ENCODE measurements at places on chromosomes 1 and 21.

DNA sequence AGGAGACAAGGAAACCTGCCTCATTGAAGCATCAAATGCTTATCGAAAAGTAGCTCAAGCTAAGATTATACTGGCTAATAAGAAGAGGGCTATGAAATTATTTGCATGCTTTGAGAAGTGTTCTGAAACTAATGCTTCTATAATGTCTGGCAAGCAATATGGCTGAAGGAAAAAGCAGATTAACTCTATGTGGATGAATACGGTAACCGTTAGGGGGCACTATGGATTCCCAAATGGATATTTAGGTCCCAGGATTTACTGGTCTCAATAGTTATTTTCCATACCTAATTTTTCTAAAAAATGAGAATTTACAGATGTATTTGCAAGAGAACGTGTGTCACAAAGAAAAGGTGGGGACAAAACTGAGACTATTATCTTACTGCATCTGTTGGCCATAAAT lies 34.6 kb upstream of the RRP15 start:
- no peak for DNase-seq

GRCh38 chr21:18588001-18588662 lies 184.5 kb upstream of the TMPRSS15 start:
- no peak for DNase-seq

DNA sequence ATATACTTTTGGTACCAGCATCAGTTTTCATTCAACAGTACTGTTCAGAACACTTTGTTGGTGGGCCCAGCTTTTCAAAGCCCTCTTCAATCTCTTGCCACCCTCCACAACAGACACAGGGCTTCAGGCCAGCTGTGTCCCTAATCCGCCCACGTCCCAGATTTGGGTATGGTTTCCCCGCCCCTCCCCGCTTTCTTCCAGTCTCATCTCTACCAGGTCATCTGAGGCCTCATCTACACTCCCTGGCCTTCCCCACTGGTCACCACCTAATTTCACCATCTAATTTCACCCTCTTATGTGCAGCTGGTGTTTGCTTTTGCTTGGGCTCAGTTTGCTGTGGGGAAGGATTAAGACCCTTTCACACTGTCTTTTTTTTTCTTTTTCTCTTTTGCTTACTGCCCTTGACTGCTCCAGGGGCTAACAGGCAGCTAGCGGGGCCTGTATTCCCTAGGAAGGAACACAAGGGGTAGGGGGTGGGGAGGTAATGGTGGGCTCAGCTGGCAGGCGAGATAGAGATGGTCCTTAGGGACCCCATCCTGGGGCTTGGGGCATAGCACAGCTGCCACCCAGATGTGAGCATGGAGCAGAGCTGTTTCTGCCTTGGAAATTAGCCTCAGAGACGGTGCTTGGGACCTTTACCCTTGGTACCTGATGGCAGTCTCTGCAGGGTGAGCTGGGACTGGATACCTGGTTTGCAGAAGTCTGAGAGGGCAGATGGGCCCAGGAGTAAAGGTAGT lies 3.8 kb upstream of the EPB41 start:
- no peak for DNase-seq

GRCh38 chr1:54227891-54228310 lies 27.9 kb downstream of the MRPL37 start:
- DNase-seq, result no peak

DNA sequence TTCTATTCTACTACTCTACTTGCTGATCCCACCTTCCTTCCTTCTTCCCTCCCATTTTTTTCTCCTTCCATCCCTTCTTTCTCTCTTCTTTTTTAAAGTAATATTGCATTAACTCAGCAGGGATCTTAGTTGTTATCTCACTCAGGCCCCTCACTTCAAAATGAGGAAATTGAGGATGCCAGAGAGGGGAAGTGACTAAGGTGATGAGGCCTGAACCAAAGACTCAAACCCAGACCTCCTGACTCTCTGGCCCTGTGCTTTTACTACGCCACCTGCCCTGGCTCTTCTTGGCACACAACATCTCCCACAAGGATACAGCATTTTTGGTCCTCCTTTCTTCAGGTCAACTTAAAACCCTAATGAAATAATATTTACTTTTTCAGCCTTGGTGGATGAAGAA lies 151.7 kb upstream of the ZNF648 start:
- no peak for DNase-seq

GRCh38 chr21:37431243-37431642 lies 64.7 kb downstream of the DYRK1A start:
- no peak for DNase-seq

DNA sequence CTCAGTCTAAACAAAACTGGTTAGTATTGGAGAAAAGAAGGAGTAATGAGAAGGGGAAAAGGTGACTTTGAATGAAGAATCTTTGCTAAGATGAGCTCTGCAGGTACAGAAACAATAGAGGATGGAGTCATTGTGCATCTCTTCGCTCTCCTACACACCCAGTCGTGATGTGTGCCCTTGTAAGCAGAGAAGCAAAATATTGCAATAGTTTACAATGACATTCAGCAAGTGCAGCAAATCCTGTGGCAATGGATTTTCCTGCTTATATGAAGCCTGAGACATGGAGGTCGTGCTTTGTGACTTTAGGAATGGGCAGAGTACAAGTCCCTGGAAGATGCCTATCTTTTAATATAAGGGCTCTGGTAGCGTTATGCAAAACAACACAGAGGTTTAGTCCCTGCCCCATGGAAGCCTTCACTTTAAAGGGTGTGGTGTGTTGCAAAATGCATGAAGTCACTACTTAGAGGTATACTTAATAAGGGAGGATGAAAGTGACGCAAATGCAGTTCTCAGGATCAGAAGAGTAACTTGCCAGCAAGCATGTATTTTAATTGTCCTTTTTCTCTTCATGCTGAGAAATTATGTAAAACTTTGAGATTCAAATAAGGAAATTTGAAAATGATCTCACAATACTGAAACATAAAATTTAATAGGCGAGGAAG lies 88.0 kb upstream of the IVNS1ABP start:
- no peak for DNase-seq

GRCh38 chr1:234879147-234880080 lies 249.2 kb downstream of the TOMM20 start:
- no peak for DNase-seq

DNA sequence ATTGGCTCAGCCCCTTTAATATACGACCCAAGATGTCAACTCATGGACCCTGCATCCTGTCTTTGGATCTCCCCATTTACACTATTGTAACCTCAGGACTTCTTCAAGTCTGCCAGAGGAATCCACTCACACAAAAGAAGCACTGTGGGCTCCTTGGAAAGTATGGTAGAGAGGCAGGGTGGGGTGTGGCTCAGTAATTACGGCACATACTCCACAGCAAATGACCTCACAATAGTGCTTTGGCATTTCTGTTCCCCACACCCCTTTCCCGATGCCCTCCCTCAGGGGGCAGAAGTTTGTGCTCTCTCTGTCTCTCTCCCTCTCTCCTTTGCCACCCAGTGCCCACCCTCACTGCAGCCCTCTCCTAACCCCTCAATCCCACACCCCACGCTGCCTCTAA lies 27.8 kb upstream of the IFNAR2 start:
- DNase-seq, result no peak

- DNase-seq, result no peak
Observed at GRCh38 chr1:183636783-183637182, 1.2 kb upstream of the ARPC5 start.

DNA sequence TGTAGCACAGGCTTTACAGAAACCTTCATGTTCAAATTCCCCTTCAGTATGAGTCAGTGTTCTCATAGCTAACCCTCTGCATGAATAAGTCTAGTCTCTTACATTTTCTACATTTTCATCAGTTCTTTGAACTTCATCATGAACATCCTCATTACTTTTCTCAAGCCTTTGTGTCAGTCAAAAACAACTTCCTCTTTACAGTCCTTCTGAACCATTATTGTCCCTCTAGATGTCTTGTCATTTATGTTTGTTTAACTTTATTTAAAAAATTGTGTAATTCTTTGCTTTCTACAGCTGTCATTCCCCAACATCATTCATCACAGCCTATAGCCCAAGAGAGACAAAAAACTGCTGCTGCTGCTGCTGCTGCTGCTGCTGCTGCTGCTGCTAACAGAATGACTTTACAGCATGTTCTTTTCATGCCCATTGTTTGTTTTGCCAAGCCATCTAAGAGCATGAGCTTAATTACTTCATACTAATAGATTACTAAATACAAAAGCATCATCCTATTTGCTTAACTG lies 133.1 kb downstream of the LRRC40 start:
- DNase-seq, result no peak

GRCh38 chr1:151494741-151495281 lies 16.4 kb upstream of the CGN start:
- no peak for DNase-seq

DNA sequence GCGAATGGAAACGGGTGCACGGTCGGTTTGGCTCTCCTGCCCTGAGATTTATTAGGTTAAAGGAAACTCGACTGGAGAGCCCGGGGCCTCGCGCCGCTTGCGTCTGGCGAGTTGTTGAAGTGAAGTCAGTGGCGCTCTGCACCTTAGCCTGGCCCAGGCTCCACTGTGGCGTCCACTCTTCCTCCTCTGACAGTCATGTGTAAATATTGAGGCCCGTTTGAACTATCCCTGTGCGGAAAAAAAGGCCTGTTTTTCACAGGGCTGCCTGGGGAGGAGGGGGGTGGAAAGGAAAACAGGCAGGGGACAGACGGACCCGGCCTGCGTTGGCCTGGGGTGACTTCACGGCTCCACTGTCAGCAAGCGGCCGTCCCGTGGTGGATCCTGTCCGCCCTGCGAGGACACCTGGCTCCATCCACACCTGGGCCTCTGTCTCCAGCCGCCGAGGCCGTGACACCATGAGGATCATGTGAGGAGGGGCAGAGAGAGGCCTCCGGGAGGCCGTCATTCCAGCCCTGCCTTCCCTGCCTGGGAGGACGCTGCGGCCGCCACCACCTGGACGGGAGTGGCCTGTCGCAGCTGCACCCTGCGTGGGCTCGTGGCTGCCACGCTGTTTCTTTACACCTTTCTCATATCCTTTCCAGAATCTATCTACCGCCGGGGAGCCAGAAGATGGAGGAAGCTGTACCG lies 59.8 kb downstream of the FAAP20 start:
- no peak for DNase-seq

DNA sequence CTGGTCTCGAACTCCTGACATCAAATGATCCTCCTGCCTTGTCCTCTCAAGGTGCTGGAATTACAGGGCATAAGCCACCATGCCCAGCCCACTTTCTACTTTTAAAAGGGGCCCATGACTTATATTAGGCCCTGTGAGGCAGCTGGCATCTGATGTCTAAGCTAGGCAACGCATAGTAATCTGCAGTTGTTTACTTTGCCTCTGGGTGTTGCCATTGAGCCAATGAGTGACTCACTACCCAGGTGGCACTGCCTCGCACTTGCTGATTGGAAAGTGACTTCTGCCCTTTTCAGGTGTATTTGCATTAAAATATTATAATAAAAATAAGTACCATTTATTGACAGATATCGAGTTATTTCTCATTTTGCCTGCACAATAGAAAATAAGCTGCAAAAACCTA lies 84.9 kb downstream of the KIF14 start:
- no peak for DNase-seq

All from CD8-positive, alpha-beta T cell (primary cell).